Mesenchymal stem cell (in vitro differentiated cells and primary cell): ENCODE measurements at places on chromosomes 13 and 19.

DNA sequence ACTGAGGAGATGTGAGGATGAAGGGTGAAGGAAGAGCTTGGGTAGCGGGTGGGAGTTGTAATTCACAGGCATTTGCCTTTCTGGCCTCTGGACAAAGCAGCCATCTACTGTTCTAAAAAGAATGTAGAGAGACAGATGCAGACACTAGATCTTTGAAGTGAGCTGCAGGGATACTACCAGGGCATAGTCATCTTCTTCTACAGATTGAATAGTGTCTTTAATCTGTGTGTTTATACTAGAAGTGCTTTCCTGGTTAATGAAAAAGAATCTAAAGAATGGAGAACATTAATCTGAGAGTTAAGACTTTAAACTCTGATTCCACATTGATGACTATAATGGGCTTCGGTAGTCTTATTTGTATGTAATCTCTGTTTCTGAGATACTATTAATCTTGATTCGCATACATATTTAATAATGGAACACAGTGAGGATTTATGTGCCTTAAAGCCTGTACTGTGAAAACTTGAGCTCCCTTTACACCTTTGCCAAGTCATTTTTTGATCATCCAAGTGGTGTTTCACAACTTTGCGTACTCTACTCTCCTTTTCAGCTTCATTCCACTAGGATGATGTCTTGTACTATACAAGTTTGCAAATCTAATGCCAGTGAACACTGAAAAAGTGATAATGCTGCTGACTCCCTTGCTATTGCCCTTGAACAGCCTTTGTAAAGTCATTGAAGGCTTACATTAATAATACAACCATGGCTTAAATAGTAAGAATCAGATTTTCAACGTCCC is 2199.4 kb upstream of the PCDH20 start:
- no peak for DNase-seq

DNA sequence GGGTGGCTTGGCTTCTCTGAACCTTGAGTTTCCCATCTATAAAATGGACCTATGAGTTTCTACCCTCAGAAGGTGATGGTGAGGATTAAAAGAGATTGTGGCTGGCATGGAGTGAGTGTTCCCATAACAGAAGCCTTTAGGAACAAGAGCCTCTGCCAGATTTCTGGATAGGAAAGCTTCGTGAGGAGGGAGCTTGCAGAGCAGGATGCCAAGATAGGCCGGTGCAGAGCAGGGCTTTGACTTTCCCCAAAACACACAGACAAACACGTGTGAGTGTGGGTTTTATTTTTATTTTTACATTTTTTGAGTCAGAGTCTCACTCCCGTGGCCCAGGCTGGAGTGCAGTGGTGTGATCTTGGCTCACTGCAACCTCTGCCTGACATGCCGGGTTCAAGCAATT is 3.7 kb upstream of the CNN1 start:
- no peak for DNase-seq

GRCh38 chr19:8831832-8832131 is 322 bp downstream of the ZNF558 start:
- no peak for DNase-seq

DNA sequence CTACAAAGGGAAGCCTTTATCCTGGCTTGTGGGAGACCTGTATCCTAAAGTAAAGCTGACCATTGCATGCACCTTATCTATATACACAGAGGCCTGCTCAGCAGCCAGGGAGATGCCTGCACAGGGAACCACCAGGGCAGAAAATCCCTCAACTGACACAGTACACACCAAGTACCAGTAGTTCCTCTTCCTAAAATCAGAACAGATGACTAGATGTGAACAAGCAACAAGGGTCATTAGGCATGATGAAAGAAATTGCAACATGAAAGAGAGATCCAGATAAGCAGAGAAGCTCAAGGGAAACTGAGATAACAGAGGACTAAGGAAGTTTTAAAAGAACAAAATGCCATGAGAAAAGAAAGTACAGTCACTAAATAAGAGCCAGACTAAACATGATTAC is 39.7 kb upstream of the SLC7A9 start:
- no peak for DNase-seq

DNA sequence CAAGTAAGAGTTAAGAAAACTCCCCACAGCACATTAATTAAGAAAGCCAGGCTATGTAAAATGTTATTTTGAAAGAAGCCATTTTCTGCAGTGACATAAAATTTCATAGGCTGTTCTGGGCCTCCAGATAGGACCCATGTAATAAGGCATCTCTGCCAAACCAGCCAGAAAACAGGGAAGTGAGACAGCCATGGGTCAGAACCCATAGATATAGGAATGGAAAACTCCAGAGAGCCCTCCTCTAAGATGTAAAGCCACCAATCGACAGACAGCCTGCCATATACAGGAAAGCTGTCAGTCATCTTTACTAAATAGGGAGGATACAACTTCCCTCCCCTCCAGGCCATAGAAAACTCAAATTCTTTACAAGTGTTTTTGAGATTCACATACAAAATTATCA is 493.3 kb downstream of the COG6 start:
- DNase-seq: no peak

GRCh38 chr13:67090856-67091255 is 139.3 kb downstream of the PCDH9 start:
- no peak for DNase-seq

DNA sequence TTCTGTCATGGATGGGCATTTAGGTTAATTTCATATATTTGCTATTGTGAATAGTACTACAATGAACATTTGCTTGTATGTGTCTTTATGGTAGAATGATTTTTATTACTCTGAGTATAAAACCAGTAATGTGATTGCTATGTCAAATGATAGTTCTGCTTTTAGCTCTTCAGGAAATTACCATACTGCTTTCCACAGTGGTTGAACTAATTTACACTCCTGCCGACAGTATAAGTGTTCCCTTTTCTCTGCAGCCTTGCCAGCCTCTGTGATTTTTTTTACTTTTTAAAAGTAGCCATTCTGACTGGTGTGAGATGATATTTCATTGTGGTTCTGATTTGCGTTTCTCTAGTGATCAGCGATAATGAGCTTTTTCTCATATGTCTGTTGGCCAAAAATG is 6.5 kb downstream of the SIGLEC7 start:
- no peak for DNase-seq

GRCh38 chr19:50167314-50167721 is 4.2 kb upstream of the IZUMO2 start:
- DNase-seq: no peak

DNA sequence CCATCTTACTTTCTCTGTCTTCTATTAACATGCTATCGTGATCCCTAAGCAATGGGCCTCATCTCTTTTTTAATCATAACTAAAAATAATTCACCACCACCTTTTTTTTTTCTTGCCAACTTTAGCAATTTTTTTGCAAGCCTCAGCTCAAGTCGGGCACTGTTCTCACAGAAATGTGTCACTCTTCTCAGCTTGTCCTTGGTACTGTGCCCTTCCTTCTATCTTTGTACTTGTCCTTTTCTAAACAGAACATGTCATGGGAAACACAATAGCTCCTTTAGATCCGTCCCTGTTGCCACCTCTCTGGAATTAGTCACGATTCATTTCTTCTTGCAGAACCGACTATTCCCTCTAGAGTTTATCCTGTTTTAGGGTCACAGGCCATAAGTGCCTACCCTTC is 10.3 kb downstream of the SERP2 start:
- no peak for DNase-seq

DNA sequence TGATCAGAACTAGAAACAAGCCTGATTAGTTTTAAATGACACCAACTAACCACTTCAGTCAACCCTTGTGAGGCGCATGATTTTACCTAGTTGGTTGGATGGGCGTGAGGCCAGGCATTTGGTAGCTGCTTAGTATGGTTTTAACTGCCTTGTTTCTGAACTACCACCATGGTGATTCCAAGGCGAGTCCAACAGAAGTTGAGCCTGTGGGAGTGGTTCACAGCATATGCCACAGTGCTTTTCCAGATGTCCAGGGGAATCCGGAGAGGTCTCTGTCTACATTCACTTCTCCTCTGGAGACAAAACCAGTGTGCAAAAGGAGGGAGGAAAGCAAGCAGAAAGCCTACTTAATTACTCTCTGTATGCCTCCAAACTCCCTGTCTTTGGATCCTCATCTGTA is 524.1 kb downstream of the GPC6 start:
- no peak for DNase-seq

DNA sequence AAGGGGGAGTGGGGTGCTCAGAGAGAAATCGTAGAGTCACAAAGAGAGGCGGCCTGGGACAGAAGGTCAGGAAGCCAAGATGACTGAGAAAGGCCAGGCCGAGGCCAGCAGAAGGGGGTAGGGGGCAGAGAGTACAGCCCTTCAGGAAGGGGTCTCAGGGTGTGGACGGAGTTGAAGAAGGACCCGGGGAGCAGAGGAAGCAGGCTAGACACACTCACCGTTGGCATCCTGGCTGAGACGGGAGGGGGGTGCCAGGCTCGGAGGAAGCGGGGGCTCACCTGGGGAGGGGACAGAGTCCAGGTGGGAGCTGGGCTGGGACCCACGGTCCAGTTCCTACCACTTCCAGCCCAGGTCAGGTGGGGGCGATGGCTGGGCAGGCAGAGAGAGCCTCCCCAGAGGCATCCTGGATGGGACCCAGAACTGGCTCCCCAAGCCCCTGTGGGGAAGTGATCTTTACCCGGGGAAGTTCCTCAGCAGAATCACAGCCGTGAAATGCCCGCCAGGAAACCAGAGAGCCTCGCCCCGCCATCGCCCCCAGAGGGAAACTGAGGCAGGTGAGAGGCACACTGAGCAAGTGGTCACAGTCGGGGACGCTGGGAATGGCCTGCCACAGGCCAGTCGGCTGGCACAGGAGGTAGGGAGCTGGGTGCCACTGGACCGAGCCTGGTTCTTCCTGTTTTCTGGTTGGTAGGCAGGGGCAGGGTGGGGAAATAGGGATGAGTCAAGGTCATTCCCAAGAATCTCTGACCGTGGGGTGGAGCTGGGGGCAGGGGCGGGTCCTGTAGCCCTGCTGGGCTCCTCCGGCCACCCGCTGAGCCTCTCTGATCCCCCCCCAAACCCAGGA is 1.4 kb downstream of the MATK start:
- no peak for DNase-seq

GRCh38 chr13:101397742-101398141 is 18.6 kb downstream of the NALCN start:
- peak; percentile 88 for DNase-seq
